ENCODE measurements at places on chromosomes 4 and X.

DNA sequence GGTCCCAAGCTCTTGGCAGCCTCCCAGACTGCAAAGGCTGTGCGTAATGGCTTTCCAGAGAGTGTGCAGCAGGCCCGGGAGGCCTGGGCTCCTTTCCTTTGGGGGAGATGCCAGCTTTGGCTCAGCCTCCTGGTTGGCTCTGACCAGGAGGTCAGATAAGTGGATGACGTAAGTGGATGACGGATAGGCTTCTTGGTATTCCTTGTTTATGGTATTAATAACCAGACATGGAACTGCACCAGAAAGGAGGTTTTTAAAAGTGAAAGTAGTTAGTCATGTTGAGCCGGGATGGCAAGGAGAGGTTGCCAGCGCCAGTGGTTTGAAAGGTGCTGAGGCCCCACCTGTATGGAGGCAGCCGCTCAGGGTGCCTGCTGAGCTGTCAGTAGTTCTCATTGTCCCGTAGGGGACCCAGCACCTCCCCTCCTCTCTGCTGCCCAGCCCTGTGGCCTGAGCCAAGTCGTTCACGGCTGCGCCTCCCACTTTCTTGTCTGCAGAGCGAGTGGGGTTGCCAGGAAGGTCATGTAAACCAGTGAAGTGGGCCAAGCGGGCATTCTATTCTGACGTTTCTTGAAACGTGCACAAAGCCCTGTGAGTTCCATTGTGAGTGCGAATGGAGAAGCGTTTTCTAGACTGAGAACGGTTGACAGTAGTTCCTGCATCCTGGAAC, 28.7 kb upstream of the STOX2 start:
- peak; percentile 75 for DNase-seq

DNA sequence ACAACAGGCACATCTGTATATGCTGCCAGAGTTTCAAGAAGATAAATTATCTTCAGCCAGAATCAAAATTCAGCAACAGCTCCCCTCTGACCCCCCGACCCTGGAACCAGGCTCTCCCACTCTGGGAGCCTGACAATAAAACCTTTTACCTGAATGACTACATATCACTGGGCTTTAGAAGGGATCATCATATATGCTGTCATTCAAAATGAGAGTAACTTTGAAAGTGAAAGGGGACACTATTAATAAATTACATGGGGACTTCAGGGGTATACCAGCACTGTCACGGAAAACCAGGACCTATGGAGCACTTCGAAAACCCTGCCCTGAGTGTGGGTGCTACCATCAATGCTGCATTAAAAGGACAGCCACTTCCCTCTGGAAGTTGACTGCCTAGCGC, 26.2 kb downstream of the TSPAN5 start:
- no peak for DNase-seq

DNA sequence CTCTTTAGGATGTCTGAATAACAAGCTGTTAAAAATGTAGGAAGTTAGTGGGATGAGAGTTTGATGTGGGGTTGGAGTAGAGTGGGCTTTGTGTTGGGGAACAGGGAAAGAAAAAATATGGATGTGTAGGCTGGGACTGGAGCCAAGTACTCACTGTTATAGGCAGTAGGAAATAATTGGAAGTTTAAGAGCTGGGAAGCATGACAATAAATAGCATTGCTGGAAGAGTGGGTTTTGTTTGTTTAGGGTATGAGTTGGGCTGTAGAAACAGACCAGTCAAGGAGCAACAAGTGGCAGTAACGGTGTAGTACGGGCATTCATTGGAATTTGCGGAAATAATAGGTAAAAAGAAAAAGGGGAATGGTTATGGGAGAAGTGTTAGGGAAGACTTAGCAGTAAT, 81.6 kb downstream of the KDM6A start:
- no peak for DNase-seq

DNA sequence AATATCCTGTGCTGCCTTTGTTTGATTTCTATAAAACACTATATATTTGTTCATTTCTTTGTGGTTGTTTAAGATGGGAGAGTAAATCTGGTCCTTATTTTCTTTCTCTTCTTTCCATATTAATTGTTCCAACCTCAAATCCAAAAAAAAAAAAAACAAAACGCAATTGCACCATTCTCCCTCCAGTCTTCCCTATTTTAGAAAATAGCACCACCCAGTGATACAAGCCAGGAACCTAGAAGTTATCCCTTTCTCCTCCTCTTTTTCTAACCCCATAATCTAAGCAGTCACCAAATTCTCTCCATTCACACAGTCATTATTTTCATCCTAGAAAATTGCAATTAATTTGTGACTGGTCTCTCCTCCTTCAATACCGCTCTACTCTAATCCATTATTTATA, 107.8 kb downstream of the GABRA3 start:
- DNase-seq, result no peak

DNA sequence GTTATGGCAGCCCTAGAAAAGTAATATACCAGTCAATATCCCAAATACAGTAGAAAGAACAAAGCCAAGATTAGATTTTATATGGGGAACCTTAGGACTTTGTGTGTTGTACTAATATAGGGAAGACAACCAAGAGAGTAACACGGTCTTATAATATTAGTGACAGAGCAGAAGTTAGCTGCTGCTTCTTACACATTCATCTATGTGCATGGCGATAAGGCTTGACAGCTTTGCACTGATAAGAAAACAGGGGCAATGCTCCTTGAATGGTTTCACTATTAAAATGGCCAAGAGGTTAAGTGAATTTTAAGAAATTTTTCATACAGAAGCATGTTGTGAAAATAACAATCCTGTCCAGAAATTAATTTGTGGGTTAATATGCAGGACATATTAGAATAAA, 521.6 kb downstream of the CCSER1 start:
- no peak for DNase-seq

DNA sequence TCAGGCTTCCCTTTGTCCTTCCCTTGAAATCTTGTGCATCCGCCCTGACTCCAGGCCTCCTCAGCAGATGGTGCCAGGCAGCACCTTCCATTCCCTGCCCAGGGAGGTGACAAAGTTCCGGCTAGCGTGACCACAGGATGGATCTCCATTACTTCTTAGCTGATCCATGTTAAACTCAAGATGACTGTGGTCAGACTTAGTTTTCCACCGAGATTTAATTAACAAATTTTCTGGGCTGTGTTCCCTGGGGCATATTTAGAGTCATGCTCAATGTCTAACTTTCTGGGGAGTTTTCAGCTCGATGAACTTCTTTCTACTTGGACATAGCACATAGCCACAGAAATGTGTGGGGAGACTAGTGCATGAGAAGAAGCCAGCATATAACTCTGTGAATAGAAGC, 215.1 kb upstream of the SFRP2 start:
- no peak for DNase-seq
